Body of pancreas (tissue), 4 donors: ENCODE measurements at places on chromosomes 11 and 22. TPM values are rescaled to one million over a fixed set of nuclear protein-coding genes. Genes with fewer than 3 reads are reported as not detected.

Gene HBE1
- not detected for total RNA-seq

Gene BTBD18
- total RNA-seq: not detected

GRCh38 chr22:47587861-47588577, 825.6 kb downstream of the TBC1D22A start:
- DNase-seq: no peak

GRCh38 chr11:103380031-103380430, 270.8 kb downstream of the DYNC2H1 start:
- DNase-seq: no peak

DNA sequence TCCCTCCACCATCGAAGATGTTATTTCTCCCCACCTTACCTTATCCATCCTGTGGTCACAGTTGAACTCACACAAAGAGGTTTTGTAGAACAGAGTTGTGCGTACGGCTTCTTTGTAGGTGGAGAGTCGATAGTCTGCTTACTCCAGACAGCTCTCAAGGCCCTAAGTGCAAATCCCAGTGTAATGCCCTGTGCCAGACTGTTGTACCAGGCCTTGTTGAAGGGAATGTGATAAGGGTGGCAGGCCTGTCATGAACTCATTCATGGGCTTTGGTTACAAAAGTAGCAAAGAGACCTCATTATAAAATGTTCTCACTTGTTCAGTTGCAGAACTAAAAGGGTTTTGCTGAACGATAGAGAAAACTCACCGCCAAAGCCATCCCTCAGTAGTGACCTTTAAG, 288.7 kb upstream of the CADM1 start:
- no peak for DNase-seq

GRCh38 chr11:43392713-43393112, 34.0 kb downstream of the TTC17 start:
- DNase-seq: no peak

- DNase-seq: no peak
Observed at GRCh38 chr11:118956847-118957469, 860 bp downstream of the UPK2 start.
